ENCODE measurements at places on chromosomes 7 and 10. TPM values are rescaled to one million over a fixed set of nuclear protein-coding genes. Genes with fewer than 3 reads are reported as not detected.

The HSPA14 gene
- total RNA-seq: 22.9 TPM

The OR2A5 gene
- not detected for total RNA-seq

The GIMAP4 gene
- not detected for total RNA-seq

The ING3 gene
- total RNA-seq: 12.2 TPM

The ABCA13 gene
- total RNA-seq: 12.1 TPM

The MARVELD1 gene
- total RNA-seq: 20.2 TPM

The NUTM2E gene
- total RNA-seq: not detected

The ACSM6 gene
- not detected for total RNA-seq

The TAS2R41 gene
- not detected for total RNA-seq

The PRKG1 gene
- 0.21 TPM for total RNA-seq

The SFTPA1 gene
- total RNA-seq: not detected

The PRF1 gene
- not detected for total RNA-seq

The GDF2 gene
- not detected for total RNA-seq

The HIPK2 gene
- 33.4 TPM for total RNA-seq

The KLF14 gene
- total RNA-seq: 0.17 TPM

The KCNH2 gene
- total RNA-seq: 0.66 TPM

The TWIST1 gene
- total RNA-seq: 2.4 TPM

The USP54 gene
- total RNA-seq: 48.1 TPM

The GIMAP2 gene
- 4.7 TPM for total RNA-seq

The LAMB1 gene
- 240 TPM for total RNA-seq

The WIPF3 gene
- 4.9 TPM for total RNA-seq

The TFPI2 gene
- total RNA-seq: 218 TPM

The DMBT1 gene
- 10.0 TPM for total RNA-seq

The TLX1 gene
- total RNA-seq: not detected

The LRRN3 gene
- total RNA-seq: not detected

The ZFAND2A gene
- total RNA-seq: 51.2 TPM

The CELF2 gene
- total RNA-seq: not detected

The PPP1R17 gene
- total RNA-seq: not detected

The CALCR gene
- not detected for total RNA-seq

The RPA3 gene
- total RNA-seq: 143 TPM

The SLC16A12 gene
- total RNA-seq: 1.2 TPM

The GPR158 gene
- not detected for total RNA-seq

The IFIT3 gene
- 45.2 TPM for total RNA-seq

The NPFFR1 gene
- 0.20 TPM for total RNA-seq

The TDRD1 gene
- total RNA-seq: not detected

The CFAP46 gene
- total RNA-seq: not detected

The CPA2 gene
- total RNA-seq: not detected

The PTN gene
- 0.54 TPM for total RNA-seq

The HOXA3 gene
- 20.9 TPM for total RNA-seq
